Common myeloid progenitor, CD34-positive (primary cell): ENCODE measurements at places on chromosomes 1 and 21.

DNA sequence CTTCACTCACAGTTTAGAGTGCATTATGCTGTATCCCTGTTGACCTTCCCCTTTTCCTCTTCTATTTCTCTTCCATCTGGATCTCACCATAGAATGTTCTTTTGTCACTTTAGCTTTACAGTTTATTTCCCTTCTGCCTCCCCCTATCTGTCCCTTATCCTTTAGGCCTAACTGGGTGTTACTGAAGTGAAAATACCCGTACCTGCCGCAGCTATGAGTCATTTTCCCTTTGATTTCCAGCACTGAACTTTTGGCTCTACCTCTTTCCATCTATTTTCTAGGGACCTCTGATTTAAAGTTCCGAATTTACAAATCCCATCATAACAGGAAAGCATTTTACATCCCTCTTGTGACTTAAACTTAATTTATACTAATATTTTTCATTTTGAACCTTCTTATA is 19.7 kb downstream of the ITSN1 start:
- H3K27me3 ChIP-seq = no peaks in the 10 kb centered on the region
- no peaks in the 10 kb centered on the region for H3K36me3 ChIP-seq
- no peak overlapping the region for H3K27ac ChIP-seq
- peaks cover 5% of the 10 kb centered on the region for H3K4me1 ChIP-seq
- H3K4me3 ChIP-seq = no peak overlapping the region
- no peak for DNase-seq

DNA sequence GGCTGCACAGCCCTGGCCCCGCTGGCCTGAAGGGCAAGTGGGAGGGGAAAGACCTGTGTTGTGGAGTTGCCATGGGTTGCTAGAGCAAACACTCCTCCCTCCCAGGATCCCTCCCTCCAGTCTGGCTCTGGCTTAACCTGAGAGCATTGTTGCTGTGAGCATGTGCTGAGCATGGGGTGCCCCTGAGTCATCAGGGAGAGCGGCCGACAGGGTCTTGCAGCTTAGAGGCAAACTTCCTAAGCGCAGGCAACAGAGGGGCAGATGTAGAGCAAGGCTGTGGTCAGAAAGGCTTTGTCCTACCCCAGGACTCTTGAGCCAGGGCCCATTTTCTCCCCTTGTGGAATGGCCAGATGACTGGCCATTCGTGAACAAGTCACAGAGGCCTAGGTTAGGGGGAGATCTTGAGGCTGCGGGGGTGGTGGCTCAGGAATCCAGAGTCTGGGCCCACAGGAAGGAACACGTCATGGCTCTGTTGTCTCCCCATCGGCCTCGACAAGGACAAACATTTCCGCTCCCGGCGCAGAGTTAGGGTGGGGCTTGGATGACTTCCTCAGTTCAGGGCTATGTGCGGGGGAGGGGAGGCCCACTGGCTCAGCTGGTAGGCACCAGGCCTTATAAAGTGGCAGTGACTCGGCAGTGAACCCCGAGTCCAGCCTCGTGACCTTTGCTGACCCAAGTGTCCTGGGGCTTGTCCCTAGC is 362 bp upstream of the DYNLT4 start:
- DNase-seq = peak; percentile 95
- H3K4me3 ChIP-seq = no peak overlapping the region
- no peaks in the 10 kb centered on the region for H3K27me3 ChIP-seq

DNA sequence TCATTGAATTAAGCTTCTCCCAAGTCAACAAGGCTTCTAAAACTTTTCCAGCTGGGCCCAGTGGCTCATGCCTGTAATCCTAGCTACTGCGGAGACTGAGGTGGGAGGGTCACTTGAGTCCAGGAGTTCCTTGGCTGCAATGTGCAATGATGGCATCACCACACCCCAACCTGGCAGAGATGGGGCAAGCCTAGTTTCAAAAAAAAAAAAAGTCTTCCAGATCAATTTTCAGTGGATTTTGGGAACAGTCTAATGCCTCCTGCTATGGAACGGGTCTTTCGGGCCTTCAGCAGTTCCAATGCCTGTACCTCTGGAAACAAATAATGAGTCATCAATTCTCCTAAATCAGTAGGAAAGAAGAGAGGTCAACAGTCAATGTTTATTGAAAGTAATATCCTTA is 38.0 kb downstream of the FMO4 start:
- no peaks in the 10 kb centered on the region for H3K36me3 ChIP-seq
- H3K4me3 ChIP-seq = no peak overlapping the region
- H3K4me1 ChIP-seq = no peaks in the 10 kb centered on the region
- no peak overlapping the region for H3K27ac ChIP-seq
- DNase-seq = no peak

GRCh38 chr1:208113011-208113410 is 131.2 kb downstream of the PLXNA2 start:
- H3K27me3 ChIP-seq = no peaks in the 10 kb centered on the region
- H3K27ac ChIP-seq = no peak overlapping the region
- H3K4me1 ChIP-seq = no peaks in the 10 kb centered on the region
- no peak for DNase-seq
- no peak overlapping the region for H3K4me3 ChIP-seq

GRCh38 chr1:200319148-200319547 is 90.7 kb downstream of the ZNF281 start:
- no peaks in the 10 kb centered on the region for H3K36me3 ChIP-seq
- no peaks in the 10 kb centered on the region for H3K27me3 ChIP-seq
- no peak overlapping the region for H3K4me3 ChIP-seq
- no peaks in the 10 kb centered on the region for H3K4me1 ChIP-seq
- H3K27ac ChIP-seq = no peak overlapping the region
- no peak for DNase-seq

DNA sequence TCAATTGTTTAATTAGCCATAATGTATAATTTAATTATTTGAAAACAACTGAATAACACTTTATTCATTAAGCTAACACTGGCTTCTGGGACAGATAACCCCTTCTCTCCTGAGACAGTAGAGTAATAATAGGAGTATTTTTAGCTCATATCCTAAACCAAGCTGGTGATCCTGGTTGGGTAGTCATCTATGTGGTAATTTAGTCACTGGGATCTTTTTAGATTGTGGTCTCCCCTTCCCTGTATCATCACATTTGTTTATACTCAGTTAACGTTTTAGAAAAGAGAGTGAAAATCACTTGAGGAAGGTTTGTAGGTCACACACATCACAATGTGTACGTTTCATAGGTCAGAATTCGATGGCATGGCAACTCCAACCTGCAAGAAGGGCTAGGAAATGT is 1356.6 kb upstream of the ADGRL2 start:
- no peaks in the 10 kb centered on the region for H3K36me3 ChIP-seq
- no peak overlapping the region for H3K4me3 ChIP-seq
- no peaks in the 10 kb centered on the region for H3K27me3 ChIP-seq
- no peaks in the 10 kb centered on the region for H3K4me1 ChIP-seq
- H3K27ac ChIP-seq = no peak overlapping the region

GRCh38 chr1:200774735-200775444 is 36.2 kb downstream of the CAMSAP2 start:
- no peaks in the 10 kb centered on the region for H3K36me3 ChIP-seq
- no peak for DNase-seq
- no peaks in the 10 kb centered on the region for H3K4me1 ChIP-seq
- H3K27me3 ChIP-seq = no peaks in the 10 kb centered on the region

DNA sequence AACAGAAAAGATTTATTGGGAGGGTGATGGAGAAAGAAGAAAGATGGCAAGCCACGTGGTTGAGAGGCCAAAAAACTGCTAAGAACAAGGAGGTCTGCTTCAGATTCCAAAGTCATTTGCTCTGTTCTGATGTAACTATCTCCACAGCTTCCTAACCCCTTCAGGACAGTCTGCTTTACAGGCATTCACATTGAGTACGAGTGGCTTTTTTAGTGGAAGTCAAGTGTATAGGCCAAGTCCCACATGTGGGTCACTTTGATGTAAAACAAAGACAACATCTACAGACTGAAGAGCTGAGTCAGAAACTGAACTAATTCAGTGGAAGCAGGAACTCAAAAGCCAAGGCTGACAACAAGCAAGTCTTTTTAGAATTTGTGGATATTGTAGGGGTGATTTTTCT is 128.7 kb upstream of the F3 start:
- DNase-seq = no peak
- no peaks in the 10 kb centered on the region for H3K27me3 ChIP-seq
- no peak overlapping the region for H3K4me3 ChIP-seq
- no peaks in the 10 kb centered on the region for H3K36me3 ChIP-seq
- H3K27ac ChIP-seq = no peak overlapping the region

DNA sequence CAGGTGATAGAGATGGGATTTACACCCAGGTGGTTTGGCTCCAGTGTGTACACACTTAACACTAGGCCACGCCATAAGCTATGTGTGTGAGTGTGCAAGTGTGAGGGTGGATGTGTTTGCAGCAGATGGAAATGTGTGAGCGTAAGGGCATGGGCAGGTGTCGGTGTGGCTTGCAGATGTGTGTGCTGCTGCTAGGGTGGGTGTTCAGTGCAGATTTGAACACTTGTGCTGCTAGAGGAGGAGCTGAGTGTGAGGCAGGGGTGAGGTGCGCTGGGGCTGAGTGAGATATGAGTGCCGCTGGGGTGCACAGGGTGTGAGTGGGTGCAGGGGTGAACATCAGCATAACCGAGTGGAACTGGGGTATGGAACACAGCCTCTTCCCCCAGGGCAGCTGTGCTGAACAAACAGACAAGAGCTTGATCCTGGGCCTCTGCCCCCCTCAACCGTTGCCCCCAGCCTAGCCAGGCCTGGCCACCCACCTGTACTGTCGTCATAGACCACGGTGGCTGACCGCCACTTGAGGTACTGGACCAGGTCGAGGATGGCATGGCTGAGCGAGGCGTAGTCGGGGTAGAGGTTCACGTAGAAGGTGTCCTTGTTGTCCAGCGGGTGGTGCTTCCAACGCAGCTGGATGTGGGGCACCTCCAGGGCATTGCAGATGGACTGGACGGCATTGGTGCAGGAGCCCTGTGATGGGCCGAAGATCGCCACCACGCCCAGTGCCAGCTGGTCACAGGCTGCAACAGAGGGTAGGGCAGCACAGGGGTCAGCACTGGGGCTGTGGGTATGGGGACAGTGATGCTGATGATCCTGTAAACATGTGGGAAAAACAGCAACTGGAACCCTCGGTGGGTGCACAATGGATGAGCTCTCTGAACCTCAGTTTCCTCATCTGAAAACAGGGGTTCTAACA is 153.9 kb downstream of the GRIK3 start:
- H3K27me3 ChIP-seq = peaks cover 14% of the 10 kb centered on the region
- no peaks in the 10 kb centered on the region for H3K36me3 ChIP-seq
- H3K4me3 ChIP-seq = no peak overlapping the region
- no peaks in the 10 kb centered on the region for H3K4me1 ChIP-seq
- no peak overlapping the region for H3K27ac ChIP-seq

DNA sequence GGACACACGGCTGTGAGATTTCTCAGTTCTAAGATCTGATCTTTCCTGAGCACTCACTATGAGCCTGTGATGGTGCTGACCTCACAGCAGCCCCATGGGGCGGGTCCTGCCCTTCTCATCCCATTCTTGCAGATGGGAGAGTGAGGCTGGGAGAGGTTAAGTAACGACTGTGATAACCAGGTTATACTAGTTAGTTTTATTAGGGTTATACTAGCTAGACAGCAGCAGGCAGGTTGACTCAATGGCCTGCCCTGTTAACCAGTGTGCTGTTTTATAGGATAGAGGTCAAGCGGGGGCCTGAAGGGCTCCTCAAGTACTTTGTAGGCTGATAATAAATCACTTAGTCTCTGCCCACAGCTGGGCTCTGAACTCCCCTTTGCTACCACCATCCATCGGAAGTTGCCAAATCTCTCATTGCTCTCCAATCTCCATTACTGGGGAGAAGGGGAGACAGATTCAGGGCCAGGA is 4.8 kb downstream of the CNTN2 start:
- no peaks in the 10 kb centered on the region for H3K4me1 ChIP-seq
- peaks cover 17% of the 10 kb centered on the region for H3K27me3 ChIP-seq
- no peaks in the 10 kb centered on the region for H3K36me3 ChIP-seq
- DNase-seq = no peak
- no peak overlapping the region for H3K27ac ChIP-seq

GRCh38 chr1:2821966-2822620 is 20.6 kb upstream of the TTC34 start:
- no peaks in the 10 kb centered on the region for H3K27me3 ChIP-seq
- no peaks in the 10 kb centered on the region for H3K36me3 ChIP-seq
- no peak overlapping the region for H3K4me3 ChIP-seq
- DNase-seq = peak; percentile 63
- peaks cover 18% of the 10 kb centered on the region for H3K4me1 ChIP-seq

DNA sequence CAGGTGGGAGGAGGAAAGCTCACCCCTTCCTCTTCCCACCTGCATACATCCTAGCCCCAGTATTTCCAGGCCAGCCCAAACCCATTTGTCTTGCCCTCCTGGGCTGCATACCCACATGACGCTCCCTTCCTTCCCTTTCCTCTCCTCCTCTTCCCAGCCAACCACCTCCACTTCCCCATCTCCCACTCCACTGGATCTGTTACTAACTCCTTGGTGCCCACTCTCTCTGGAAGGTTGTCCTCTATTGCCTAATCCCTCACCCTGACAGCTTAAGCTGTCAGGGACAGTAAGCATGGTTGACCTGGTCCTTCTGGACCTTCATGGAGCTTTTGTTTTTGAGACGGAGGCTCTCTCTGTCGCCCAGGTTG is 23.0 kb upstream of the SYNC start:
- no peaks in the 10 kb centered on the region for H3K36me3 ChIP-seq
- peaks cover 16% of the 10 kb centered on the region for H3K4me1 ChIP-seq
- no peak for DNase-seq

DNA sequence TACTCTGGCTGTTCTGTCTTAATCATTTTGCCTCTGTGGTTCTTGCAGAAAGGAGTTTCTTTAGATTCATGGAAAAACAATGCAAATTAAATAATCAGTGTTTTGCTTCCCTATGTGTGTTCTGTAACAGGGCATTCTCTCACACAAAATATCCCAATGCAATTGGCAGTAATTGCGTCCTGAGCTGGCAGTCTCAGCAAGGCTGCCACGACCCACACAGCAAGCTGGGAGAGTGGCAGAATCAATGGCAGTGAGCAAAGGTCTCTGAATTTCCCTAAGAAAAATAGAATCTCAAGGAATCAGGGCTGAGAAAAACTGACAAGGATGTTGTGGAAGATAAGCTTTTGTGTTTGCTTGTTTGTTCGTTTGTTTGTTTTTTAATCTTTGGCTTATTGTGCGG is 198.1 kb upstream of the ST6GALNAC5 start:
- H3K27ac ChIP-seq = no peak overlapping the region
- no peak for DNase-seq
- H3K4me3 ChIP-seq = no peak overlapping the region

DNA sequence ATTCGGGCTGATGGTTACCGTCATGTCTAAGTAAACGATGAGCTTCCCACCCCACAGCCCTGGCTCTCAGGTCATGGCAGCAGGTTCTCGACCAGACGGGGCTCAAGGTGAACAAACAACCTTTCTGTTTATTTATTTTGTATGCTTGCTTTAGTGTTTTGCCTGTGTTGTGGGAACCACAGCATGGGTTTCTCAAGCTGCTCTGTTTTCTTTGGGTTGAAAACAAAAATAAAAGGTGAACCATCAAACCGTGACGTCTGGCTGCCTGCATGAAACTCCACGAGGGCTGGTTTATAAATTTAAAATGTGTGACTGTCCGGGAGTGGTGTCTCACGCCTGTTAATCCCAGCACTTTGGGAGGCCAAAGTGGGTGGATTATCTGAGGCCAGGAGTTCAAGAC is 28.0 kb downstream of the TMEM51 start:
- H3K27ac ChIP-seq = no peak overlapping the region
- no peak overlapping the region for H3K4me3 ChIP-seq
- no peaks in the 10 kb centered on the region for H3K27me3 ChIP-seq
- peaks cover 14% of the 10 kb centered on the region for H3K4me1 ChIP-seq
- no peaks in the 10 kb centered on the region for H3K36me3 ChIP-seq

- peaks cover 11% of the 10 kb centered on the region for H3K4me1 ChIP-seq
- no peak overlapping the region for H3K4me3 ChIP-seq
- H3K27ac ChIP-seq = no peak overlapping the region
- no peaks in the 10 kb centered on the region for H3K36me3 ChIP-seq
- no peaks in the 10 kb centered on the region for H3K27me3 ChIP-seq
Measured at GRCh38 chr1:28855469-28855951, 43.5 kb downstream of the OPRD1 start.

- H3K27ac ChIP-seq = peak overlapping the region; percentile 67
- H3K27me3 ChIP-seq = no peaks in the 10 kb centered on the region
- no peak overlapping the region for H3K4me3 ChIP-seq
Measured at GRCh38 chr1:161267321-161267720, 8.8 kb downstream of the PCP4L1 start.
